ENCODE measurements at places on chromosomes 16 and 17.

DNA sequence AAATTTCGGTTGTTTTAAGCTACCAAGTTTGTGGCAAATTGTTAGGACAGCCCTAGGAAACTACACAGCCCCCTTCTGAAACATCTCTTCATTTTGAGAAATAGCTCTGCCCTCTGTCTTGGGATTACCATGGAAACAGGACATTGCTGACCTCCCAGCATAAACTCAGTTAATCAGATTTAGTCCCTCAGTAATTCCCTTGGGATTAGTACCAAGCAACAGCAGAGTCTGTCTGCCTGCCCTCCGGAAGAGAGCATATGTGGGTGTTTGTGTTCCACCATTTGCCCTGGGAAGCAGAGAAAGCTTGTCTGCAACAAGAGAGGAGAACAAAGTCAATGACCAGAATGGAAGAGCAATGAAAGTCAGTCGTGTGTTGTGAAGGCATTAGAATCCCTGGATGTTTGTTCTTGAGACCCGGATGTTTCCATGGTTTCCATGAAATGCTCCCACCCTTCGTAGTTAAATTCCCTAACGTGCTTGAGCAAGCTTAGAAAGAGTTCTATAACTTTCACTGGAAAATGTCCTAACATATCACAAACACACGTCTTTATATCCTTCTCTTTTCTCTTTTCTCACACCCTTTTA lies 26.2 kb downstream of the NUDT7 start:
- no peak for DNase-seq

- no peak for DNase-seq
These were observed 6.1 kb downstream of the ABCA5 start for GRCh38 chr17:69320908-69321238.

DNA sequence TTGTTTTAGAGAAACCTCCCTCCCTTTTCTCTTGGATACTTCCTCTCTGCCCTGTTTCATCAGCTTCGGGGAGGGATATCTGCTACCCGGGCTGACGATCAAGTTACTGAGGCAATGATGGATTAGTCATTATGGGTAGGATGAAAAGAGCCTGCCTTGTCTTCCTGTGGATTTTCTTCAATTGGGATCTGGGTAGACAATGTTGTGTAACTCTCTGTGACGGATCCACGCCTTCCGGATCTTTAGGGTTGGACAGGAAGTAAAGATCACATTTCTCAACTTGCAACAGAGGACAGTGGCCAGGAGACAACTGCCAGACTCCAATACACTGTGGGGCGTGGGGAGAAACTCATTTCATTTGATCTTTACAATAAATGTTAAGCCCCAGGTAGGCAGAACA lies 11.3 kb upstream of the CHST6 start:
- no peak for DNase-seq

DNA sequence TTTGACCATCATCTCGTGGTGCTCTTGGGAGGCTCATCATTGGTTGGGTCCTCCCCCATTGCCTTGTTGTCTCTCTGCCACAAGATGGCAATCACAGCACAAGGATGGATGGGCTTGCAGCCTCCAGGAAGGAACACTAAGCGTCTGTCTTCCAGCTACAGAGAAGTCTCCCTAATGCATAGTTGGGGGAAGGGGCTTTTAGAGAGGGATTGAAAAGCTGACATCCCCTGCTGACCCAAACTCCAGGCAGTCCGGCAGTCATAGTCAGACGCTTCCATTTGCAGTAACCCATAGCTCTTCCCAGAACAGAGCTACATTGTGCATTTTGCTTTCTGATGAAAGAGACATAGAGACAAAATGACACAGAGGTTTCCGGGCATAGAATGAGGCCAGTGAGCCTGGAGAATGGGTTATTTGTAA lies 111.4 kb downstream of the UTP18 start:
- peak; percentile 35 for DNase-seq

DNA sequence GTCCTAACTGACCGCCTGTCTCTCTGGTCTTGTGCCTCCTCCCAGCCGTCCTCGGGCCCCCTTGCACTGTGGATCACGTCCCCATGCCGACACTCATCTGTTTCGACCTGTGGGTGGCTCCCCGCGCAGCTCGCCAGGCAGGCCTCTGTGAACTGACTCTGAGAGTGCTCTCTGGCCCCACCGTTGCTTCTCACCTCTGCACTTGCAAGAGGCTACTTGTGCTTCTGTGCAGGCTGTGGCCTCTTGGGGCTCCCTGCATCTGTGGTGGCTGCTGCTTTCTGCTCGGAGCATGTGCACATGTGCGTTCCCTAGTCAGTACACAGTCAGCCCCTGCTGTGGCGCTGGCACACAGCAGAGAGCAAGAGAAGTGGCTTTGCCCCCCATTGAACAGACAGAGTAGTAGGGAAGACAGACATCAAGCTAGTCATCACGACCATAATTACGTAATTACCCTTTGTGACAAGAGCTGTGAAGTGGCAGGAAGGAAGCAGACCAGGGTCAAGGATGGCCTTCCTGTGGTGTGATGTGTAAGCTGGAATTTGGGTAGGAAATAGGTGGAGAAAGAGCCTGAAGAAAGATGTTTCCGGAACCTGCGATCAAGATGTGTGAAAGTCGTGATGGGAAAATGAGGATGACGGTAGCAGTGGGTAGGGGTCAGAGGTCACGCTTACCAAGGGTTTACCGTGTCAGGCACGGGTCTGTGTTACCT lies 256.0 kb upstream of the CACNG5 start:
- no peak for DNase-seq
